ENCODE measurements at places on chromosomes 1 and 21.

GRCh38 chr1:44693159-44693558 is 18.6 kb downstream of the ARMH1 start:
- DNase-seq = no peak

DNA sequence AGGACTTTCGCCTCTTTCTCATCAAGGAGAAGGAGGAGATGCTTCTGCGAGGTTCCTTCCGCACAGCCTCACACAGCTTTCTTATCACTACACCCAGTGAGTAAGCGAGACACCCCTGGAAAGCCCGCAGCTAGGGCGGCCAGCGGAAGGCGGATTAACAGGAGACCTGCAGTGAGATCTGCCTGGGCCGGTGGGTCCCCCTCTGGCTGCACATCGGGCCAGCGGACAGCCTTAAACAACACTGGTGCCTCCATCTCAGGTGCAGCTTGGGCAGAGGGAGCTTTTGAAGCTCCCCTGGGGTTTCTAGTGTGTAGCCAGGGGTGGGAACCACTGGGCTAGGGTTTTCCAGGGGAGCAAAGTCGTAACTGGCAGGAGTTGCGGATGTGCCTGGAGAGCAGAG is 17.5 kb upstream of the MTARC1 start:
- no peak for DNase-seq

DNA sequence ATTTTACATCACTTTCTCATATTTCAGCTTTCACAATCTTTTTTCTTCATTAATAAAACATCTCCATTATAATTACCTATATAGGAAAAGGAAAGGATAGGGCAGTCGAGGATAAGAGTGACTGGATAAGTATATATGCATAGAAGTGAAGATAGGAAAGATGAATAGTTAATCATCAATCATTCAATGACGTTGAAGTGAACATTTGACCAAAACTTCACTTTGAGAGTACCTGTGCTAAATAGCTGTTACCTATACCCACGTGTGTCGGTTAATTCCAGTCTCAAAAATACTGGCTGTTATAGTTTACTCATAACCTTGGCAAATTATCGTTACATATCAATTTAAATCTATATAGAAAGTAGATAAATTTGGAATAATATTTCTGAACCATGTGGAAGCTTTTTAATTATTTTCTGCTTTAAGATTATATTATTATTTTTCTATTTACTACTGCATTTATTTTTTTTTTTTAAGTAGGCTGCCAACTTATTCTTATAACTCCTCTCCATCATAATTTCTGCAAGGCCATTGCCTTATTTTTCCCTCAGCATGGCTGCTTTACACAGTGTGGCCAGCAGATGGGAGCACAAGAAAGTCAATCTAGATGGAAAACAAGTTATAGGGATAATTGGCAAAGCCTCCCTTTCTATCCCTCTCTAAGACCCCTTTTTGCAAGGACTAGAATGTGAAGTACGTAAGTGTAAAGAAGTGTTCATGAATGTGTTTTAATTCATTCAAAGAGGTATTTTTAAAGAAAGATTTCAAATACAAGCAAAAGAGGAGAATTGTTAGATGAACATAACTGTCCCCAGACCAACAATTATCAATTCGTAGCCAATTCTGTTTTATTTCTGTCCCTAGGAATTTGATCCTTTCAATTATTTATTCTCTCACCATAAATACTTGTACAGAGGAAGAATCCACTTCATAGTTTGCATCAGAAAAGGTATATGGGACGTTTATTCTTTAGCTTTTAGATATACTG is 290.4 kb downstream of the KCNT2 start:
- DNase-seq = no peak

GRCh38 chr1:235275223-235275622 is 52.8 kb downstream of the ARID4B start:
- no peak for DNase-seq

DNA sequence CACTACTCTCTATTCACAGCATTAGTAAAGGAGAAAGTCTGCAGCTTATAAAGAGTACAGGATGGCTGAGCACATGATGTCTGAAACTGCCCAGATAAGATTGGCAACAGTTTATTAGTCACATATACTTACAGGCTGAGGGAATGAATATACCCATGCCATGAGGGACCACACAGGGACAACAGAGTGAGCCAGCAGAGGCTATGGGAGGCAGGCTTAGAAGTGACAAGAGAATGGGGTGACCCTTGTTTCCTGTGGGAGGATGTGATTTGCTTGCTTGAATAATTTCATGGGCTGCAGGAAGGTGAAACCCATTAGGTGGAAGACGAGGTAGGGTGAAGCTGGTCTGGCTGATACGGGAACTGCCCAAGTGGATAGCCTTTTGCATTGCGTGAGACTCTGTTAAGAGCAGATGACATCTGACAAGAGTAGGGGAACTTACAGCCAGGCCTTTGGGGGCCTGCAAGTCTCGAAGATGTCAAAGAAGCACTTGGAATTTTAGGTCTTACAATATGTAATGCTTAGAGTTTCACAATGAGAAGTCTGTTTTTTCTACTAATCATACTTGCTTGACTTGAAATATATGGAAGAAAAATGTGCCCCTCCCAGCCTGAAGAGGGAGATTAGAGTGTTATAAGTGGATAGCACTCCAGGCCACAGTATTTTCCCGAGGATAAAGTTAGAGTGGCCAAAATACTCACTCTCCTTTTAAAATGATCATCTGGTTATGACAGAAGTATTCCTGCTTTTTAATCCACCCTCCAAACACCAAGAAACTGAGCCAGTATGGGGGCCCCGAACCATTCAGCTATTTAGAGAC is 34.6 kb upstream of the TNFSF4 start:
- DNase-seq = no peak

DNA sequence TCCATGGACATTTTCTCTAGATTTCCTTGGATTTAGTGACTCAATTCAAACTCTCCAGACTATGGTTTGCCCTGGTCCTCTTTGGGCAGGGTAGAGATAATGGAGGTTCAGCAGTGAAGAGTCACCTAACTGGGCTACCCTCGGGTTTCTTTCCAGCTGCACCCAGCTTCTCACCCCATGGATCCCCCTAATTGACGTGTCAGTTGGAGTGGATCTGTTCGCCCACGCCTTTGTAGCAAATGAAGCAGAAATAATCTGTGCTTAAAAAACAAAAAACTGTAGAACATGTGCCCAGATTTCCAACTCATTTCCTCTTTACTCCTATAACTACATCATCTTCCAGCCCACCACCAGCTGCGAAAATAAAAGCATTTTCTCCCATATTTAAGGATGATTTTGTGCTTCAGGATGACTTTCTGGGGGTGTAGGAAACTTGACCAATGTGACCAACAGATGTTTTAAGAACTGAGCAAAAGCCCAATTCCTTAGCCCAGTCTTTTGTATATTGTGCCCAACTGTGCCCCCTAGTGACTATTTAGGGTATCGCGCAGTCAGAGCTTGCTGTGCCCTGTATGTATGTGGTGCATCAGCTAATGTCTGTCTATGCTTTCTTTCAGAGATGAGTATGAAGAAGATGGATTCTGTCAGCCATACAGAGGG is 66.5 kb upstream of the UBE2U start:
- DNase-seq = no peak

All from NCI-H524 treated with DMSO at 0.1 percent for 48 hours (cell line).